ENCODE measurements at places on chromosomes 13 and 19. TPM values are rescaled to one million over a fixed set of nuclear protein-coding genes. Genes with fewer than 3 reads are reported as not detected.

The MIA gene
- not detected for total RNA-seq

The ICAM4 gene
- not detected for total RNA-seq

The CSNK1A1L gene
- total RNA-seq = not detected

The CEACAM16 gene
- not detected for total RNA-seq

- DNase-seq = no peak
Observed at GRCh38 chr13:20363172-20363571, 131.1 kb upstream of the GJB6 start.

DNA sequence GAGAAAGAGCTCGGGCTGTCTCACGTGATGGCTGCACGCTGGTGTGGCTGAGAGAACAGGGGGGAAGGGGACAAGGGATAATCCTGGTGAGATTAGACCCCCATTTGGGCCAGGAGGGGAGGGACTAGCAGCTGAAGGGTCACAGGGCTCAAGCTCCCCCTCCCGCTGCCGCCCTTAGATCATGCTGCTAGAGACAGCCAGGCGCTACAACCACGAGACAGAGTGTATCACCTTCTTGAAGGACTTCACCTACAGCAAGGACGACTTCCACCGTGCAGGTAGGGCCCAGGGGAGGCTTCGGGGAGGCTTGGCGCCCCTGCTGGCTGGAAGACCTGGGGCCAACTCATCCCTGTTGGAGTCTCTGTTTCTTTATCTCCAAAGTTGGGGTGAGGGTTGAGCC, 3.3 kb downstream of the NR1H2 start:
- DNase-seq = no peak

GRCh38 chr13:70090036-70090723, 17.4 kb upstream of the ATXN8OS start:
- DNase-seq = no peak

GRCh38 chr13:52809310-52809769, 39.1 kb downstream of the PCDH8 start:
- peak; percentile 49 for DNase-seq

- DNase-seq = no peak
Observed at GRCh38 chr19:10399878-10400277, 3.5 kb downstream of the CDC37 start.

DNA sequence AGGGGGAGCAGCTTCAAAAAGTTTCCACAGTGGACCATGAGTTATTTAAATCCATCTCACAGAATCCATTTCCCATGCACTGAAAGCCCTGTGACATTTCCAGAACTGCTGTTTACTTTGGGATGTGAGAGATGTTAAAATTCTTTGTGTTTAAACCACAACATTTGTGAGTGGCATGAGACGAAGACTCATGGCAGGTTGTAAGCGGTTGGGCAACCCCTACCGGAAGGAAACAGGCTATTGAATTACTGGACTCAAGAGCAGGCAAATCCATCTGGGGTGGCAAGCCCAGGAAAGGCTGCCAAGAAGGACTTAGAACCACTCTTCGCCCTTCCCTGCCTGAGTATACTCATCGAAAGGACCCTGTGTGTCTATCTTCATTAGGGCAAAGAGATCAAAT, 22.3 kb upstream of the CLDN10 start:
- peak; percentile 10 for DNase-seq

- no peak for DNase-seq
Observed at GRCh38 chr13:90997951-90998350, 349.5 kb upstream of the MIR17HG start.

DNA sequence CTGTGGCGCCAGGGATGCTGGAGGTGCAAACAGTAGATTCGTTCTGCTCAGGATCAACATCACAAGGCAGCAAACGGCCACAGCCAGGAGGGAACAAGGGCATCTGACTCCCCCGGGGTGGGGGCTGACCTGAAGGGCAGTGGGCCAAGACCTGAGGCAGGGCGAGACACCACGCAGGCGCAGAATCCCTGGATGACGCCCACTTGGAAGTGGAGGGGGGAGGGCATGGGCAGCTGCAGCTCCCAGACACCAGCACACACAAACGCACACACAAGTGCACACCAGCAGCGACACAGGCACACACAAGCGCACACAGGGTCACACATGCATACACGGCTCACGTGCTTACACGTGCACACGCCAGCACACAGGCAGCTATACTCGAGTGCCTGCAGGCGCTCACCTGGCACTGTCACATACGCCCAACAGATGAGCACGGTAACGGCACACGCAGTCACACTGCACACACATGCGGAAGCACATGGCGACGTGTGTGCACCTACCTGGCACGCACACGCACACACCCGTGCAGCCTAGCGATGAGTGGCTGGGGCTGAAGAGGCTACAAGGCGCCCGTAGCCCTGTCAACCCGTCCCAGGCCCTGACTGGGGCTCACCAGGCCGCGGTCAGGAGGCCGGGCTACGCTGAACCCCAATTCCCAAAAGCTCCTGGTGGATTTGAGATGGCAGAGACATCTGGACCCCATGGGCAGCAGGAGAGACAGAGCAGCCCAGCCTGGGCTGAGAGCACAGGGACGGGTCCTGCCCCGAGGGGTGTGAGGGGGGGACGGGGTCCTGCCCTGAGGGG, 5.5 kb downstream of the C2CD4C start:
- DNase-seq = no peak

DNA sequence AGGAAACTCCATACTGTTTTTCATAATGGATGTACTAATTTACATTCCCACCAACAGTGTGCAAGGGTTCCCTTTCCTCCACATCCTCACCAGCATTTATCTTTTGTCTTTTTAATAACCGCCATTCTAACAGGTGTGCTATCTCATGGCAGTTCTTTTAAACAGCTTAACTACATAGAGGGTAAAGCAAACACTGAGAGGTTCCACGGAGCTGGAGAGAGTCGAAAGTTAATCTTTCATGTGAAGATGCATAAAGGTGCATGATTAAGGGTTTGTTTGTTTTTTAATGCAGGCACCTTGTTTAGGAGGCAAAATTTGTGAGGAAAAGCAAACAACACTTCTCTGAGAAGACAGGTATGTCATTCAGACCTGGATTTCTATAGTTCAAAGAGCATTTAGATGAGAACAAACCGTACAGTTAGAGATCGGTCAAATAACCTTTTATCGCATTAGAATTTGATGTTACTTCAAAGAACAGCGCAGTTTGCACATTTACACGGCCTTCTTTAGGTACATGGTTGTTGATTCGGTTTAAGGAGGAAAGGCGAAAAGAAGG, 193.9 kb downstream of the RBM26 start:
- no peak for DNase-seq

DNA sequence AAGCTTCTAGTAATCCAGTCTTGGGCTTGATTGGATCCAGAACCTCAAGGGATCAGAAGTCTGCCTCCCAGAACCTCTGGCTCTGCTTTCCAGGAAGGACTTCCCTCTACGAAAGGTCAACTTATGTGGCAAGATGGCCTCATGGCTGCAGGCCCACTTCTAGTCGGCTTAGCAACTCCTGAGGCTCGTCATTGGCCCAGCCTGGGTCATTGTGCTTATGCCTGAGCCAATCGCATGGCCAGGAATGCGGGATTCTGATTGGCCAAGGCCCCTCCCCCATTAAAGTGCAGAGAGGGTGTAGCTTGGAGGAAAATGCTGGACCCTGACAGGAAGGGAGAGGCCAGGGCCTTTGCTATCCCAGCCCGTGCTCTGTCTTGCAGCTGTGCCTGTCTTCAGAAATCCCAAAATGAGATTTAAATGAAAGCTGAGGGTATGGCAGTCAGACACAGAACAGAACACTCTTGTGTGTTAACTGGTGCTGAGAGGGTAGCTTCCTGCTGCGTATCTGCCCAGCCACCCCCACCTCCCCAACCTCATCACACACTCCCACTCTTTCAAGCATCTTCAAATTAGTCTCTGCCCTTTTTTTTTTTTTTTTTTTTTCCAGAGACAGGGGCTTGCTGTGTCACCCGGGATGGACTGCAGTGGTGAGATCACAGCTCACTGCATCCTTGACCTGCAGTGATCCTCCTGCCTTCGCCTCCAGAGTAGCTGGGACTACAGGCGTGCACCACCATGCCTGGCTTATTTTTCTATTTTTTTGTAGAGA, 5.5 kb upstream of the CCNE1 start:
- DNase-seq = no peak

- no peak for DNase-seq
Observed at GRCh38 chr19:13195678-13196077, 45.5 kb downstream of the IER2 start.

Measured in SJSA1 (cell line).